IMR-90 (cell line): ENCODE measurements at places on chromosomes 3 and 15. TPM values are rescaled to one million over a fixed set of nuclear protein-coding genes. Genes with fewer than 3 reads are reported as not detected.

The LARP6 gene
- 135 and 146 TPM in 2 replicates for polyA plus RNA-seq

The IL16 gene
- polyA plus RNA-seq: 0.24 and 0.27 TPM in 2 replicates

The SAMMSON gene
- polyA plus RNA-seq: not detected in 2 replicates

The NANOGP8 gene
- not detected in 2 replicates for polyA plus RNA-seq

The LDHAL6B gene
- not detected in 2 replicates for polyA plus RNA-seq

The SERINC4 gene
- polyA plus RNA-seq: 0.09 TPM in 1 of 2 replicates, not detected in the other

The KBTBD13 gene
- not detected in 2 replicates for polyA plus RNA-seq

The SEMA3F gene
- 23.3 and 26.7 TPM in 2 replicates for polyA plus RNA-seq

The HRG gene
- not detected in 2 replicates for polyA plus RNA-seq

The CFAP20DC gene
- 0.96 and 1.2 TPM in 2 replicates for polyA plus RNA-seq

The CKMT1B gene
- polyA plus RNA-seq: 0.07 TPM in 1 of 2 replicates, not detected in the other

The C3orf80 gene
- not detected in 2 replicates for polyA plus RNA-seq

The CHRNB4 gene
- not detected in 2 replicates for polyA plus RNA-seq

The RPL39L gene
- 18.1 and 22.1 TPM in 2 replicates for polyA plus RNA-seq

The KIF15 gene
- polyA plus RNA-seq: 2.9 and 3.7 TPM in 2 replicates

The FOXL2 gene
- 0.07 TPM in 2 replicates for polyA plus RNA-seq

The IGSF10 gene
- polyA plus RNA-seq: 0.03 and 0.07 TPM in 2 replicates

The AGBL1 gene
- polyA plus RNA-seq: not detected in 2 replicates

The SOX14 gene
- polyA plus RNA-seq: not detected in 2 replicates

The HYKK gene
- 2.7 and 3.8 TPM in 2 replicates for polyA plus RNA-seq

The DUT gene
- 36.4 and 39.9 TPM in 2 replicates for polyA plus RNA-seq

The ZNF80 gene
- polyA plus RNA-seq: not detected in 2 replicates
